Mesangial cell (primary cell): ENCODE measurements at places on chromosomes 13 and 19. TPM values are rescaled to one million over a fixed set of nuclear protein-coding genes. Genes with fewer than 3 reads are reported as not detected.

Gene SIAH3
- 0.16 and 0.38 TPM in 2 replicates for total RNA-seq

Gene IGSF23
- total RNA-seq: 2.9 TPM in 1 of 2 replicates, not detected in the other

Gene MBD3L2
- not detected in 2 replicates for total RNA-seq

Gene ZNF93
- total RNA-seq: 4.3 and 15.0 TPM in 2 replicates

Gene KASH5
- total RNA-seq: not detected in 2 replicates
